ENCODE measurements at places on chromosomes 4 and X.

DNA sequence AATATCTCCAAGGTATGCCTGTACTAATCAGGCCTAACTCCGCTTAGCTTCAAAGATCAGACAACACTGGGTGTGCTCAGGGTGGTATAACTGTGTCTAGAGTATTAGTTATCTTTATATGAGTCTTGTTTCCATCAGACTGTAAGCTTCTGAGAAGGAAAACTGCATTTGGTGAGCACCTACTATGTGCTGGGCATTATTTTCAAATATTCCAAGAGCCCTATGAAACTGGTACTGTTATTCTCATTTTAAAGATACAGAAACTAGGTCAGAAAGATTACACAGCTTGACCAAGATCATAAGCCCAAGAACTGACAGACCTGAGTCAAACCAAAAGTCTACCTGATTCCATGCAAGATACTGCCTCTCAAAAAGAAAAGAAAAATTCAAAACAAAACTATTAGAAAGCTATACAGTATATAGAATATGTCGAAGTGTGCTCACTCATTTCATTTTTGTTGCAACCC is 44.4 kb downstream of the LRBA start:
- DNase-seq, result no peak

DNA sequence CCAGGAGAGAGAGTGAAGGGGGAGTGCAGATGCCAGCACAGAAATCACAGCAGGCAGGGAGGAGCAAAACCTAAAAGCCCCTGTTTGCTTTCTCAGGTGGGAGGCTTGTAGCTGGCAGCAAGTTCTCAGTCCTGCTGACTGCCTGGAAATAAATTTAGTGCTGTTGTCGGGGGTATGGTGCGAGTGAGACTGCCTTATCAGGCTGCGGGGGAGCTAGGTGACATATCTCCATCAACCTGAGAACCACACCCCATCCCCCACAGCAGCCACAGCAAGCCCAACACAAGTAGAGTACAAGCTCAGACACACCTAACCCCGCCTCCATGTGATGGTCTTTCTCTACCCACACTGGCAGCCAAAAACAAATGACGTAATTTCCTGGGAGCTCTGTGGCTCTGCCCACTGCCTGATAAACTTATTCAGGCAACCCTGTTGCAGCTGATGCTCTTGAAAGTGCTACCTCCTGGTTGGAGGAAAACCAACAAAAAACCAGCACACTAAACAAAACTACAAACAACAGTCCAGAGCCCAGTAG is 953.4 kb upstream of the NDST4 start:
- no peak for DNase-seq

DNA sequence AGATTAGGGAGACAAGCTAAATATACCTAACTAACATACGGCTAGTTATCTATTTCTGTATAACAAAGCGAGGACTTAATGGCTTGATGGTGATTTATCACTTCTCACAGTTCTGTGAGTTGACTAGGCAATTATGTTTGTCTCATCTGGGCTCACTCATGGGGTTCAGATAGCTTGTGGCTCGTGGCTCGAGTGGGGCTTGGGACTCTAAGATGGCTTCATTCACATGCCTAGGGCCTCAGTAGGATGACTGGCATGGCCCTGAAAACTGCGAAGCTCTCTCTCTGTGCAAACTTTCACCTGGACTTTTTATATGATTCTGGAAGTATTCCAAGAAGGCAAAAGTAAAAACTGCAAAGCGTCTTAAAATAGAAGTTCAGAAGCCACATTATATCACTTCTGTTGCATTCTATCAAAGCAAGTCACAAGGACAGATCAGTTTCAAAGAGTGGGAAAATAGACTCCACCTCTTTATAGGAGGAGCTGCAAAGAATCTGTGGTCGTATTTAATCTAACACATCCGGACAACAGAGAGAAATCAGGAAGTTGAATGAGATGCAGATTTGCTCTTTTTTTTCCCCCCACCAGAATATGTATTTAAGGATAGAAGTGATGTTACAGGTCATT is 491.2 kb downstream of the INPP4B start:
- DNase-seq, result no peak

GRCh38 chrX:38277136-38277535 is 50.2 kb downstream of the RPGR start:
- DNase-seq, result no peak

GRCh38 chr4:40204507-40205258 is 7.9 kb downstream of the RHOH start:
- no peak for DNase-seq

DNA sequence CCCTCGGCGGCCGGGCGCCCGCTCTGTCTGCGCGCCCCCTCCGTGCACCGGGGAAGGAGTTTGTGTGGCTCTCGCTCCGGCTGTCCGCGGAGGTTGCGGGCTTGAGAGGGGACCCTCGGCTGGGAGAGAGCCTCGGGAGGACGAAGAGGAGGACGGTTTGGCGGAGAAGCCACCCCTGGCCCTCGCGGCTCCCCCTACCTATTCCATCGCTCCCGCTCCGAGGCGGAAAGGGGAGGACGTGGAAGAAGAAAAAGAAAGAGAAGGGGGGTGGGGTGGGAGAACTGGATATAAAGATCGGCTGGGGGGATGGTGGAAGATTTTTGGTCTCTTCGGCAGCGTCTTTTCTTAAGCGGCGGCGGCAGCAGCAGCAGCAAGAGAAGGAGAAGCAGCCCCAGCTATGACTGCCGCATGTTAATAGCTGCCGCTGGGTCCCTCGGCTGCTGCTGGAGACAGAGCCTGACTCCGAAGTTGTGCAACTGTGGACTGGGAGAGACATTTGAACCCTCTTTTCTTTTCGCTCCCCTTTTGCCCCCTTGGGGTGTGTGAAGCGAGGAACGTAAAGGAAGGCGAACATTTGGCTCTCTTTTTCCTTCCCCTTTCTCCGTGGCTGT is 895 bp downstream of the ADGRL3 start:
- DNase-seq, result peak; percentile 39

DNA sequence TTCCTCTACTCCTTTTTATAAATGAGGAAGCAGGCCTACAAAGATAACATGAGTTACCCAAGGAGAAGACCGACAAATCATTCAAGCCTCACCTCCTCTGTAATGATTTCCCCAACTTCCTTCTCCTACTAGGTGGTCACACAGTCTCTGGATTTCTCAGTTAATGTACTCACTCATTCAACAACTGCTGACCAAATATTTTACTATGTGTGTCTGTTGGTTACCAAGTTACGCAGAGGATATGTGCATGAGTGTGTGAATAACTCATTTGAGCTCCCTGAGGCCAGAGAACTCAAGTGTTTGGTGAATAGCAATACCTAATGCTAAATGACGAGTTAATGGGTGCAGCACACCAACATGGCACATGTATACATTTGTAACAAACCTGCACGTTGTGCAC is 10.4 kb downstream of the CASK start:
- DNase-seq, result no peak

DNA sequence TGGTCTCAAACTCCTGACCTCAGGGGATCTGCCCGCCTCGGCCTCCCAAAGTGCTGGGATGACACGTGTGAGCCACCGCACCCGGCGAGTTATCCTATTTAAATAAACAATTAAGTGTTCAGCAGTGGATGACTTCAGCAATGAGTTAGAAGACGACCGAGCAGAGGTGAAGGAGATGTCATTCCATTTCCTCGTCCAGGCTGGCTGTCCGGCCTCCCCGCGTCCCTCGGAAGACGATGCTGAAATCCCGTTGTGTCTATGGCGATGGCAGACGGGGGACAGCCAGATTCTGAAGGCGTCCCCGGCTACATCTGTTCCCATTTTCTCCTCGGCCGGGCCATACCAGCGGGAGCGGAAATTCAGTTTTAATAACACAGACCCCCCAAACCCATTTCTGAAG is 209.8 kb downstream of the CRLF2 start:
- DNase-seq, result no peak
